Germinal center (tissue), 1 donor: ENCODE measurements at places on chromosomes 1 and 21.
A peak's percentile ranks its signal among the peaks of the same experiment; 100 is the strongest.

- no peak for DNase-seq
Observed at GRCh38 chr1:207070811-207071210, 17.7 kb downstream of the PFKFB2 start.

- DNase-seq = peak; percentile 72
Observed at GRCh38 chr1:41241354-41241748, 755 bp downstream of the SCMH1 start.

DNA sequence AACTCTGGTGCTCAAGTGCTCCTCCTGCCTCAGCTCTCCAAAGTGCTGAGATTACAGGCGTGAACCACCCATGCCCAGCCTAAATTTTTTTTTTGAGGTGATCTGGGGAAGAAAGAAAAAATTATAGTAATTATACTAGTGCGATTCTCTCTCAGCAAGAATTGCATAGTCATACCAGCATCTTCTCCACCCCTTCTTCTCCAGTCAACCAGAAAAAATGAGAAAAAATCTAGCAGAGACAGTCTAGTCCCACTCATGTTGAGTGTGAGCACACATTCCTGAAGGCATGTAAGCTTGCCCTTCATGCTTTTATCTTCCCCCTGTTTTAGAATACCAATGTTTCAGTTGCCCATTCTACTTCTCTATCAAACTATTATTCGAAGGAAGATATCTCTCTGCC is 207.6 kb downstream of the S1PR1 start:
- no peak for DNase-seq

DNA sequence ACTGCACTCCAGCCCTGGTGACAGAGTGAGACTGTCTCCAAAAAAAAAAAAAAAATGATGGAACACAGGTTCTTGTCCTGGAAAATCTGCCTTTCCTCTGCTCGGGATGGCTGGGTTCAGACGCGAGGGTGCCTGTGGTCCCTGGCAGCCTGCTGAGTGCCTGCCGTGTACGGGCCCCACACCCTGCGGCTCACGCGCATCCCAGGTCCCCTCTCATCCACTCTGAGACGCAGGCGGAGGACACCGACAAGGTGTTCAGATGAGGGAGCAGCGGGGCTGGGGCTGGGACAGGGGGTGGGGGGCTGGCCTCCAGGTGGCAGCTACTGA is 4.3 kb upstream of the ANKRD65 start:
- DNase-seq = no peak

DNA sequence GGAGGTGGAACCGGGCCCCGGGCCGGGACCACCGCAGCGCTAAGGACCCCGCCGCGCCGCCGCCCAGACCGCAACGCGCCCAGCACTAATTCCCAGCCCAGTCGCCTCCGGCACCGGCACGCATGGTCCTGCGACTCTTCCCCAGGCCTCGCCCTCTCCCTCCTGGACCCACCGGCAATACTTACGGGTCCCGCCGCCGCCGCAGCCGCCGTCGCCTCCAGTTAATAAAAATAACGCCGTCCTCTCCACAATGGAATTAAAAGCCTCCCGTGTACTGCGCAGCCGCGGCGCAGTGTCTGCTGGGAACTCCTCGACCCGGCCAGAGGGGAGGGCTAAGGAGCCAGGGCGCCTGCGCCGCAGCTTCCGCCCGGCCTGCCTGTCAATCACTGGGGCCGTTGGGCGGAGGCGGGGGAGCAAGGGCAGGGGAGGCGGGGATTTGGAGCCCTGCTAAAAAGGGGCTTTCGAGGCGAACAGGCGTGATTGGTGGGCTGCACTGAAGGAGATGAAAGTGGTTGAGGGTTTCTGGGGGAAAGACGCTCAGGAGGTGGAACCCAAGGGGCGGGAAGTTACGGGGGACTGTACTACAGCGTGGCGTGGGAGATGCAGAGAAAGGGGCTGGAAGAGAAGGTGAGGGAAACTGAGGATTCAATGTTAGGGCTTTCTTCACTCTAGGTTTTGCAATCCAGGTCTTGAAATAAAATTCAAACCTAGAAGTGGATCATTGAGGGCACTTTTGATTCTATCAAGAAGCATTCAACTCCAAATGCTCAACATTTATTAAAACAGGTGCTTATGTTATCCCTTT is at the start of gene ZNF281:
Gene ZNF281, minus strand, starts transcription at position 276 of the 805 bp plus-strand sequence. CDS start 331 bp downstream, outside the sequence.
- peak; percentile 98 for DNase-seq

DNA sequence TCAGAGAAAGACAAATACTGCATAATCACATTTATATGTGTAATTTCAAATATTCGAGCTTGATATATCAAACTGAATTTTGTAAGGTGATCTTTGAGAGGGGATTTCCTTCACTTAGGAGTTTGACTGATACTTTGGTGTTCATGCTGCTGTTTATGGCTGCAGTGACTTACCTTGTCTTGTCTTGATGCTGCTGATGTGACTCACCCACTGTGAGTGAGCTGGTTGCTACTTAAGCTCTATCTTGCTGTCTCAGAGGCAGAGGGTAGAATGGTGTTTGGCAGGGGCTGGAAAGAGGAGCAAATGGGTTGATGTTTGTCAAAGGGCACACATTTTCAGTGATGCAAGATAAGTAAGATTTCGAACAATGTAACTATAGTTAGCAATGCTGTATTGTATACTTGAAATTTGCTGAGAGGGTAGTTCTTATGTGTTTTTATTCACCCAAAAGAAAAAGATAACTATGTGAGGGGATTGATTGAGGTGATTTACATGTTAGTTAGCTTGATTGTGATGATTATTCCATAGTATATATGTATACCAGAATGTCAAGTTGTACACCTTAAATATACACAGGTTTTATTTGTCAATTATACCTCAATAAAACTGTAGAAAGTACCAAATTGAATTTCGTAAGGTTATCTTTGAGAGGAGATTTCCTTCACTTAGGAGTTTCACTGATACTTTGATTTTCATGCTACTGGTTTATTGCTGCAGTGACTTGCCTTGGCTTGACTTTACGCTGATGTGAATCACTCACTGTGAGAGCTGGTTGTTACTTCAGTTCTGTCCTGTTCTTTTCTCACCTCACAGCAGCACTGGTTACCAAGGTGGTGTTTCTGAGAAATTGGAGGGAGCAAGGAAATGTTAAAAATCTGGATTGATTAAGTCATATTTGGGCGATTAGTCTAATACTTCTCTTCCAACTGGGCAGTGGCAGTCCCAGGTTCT is 94.5 kb upstream of the SLC5A9 start:
- no peak for DNase-seq
